ENCODE measurements at places on chromosomes 1 and 21.

- no peak for DNase-seq
These were observed 5.9 kb downstream of the IL22RA1 start for GRCh38 chr1:24136956-24137539.

GRCh38 chr1:221868593-221869303 lies 126.9 kb upstream of the DUSP10 start:
- no peak for DNase-seq

GRCh38 chr1:41518471-41518870 lies 34.0 kb upstream of the EDN2 start:
- no peak for DNase-seq

- no peak for DNase-seq
These were observed 256.3 kb upstream of the DUSP10 start for GRCh38 chr1:221998186-221998612.

DNA sequence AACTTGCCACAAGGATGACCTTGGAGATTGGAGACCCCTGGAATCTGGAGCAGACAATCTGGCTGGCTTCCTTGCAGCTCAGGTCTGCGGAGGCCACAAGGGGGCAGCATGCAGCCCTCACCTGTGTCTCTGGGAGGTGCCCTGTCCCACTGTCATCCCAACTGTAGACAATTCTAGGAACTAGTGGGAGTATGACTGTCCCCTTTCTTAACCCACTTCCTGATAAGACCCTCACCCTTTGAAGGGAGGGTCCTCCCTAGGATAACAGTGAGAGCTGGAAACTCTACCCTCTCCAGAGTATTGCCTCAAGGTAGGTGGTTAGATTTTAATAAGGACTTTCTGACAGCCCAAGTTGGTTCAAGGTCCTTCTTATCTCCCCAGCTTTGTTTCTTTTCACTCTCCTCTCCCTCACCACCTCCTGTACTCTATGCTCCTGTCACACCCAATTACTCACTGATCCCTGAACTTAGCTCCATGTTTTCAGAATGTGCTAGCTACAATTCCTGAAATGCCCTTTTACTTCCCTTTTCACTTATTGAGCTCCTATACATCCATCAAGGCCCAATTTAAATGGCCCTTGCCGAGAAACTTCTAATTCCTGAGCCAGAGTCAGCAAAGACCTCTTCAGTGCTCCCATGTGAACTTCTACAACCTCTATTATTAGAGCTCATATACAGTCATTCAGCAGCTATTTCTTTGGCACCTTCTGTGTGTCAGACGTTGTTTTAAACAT lies 9.2 kb upstream of the KCNQ4 start:
- peak; percentile 24 for DNase-seq

DNA sequence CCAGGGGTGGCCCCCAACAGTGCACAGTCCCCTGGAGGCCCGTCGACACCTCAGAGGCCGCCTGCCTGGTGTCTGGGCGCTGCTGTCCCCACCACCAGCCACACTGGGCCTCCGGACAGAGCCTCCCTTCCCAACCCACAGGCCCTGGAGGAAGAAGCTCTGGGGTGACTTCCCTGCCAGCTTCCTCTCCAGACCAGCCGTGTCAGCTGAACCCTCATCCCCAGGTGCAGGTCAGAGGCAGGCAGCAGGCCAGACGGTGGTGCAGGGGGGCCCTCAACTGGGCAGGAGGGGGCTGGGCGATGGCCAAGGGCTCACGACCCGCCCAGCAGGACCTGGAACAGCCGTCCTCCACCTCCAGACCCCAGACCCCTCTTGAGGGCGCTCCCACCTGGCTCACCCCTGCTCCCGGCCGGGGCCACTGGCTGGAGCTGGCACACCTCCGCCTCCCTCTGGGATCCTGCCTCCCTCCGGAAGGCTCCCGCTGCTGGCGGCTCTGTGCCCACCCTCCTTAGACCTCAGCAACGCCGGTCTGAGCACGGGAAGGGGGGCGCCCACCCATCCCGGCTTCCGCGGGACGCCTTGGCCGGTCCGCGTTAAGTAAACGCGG lies 520 bp downstream of the TNFRSF18 start:
- DNase-seq: no peak

GRCh38 chr1:192869308-192869940 lies 60.6 kb downstream of the RGS2 start:
- no peak for DNase-seq

DNA sequence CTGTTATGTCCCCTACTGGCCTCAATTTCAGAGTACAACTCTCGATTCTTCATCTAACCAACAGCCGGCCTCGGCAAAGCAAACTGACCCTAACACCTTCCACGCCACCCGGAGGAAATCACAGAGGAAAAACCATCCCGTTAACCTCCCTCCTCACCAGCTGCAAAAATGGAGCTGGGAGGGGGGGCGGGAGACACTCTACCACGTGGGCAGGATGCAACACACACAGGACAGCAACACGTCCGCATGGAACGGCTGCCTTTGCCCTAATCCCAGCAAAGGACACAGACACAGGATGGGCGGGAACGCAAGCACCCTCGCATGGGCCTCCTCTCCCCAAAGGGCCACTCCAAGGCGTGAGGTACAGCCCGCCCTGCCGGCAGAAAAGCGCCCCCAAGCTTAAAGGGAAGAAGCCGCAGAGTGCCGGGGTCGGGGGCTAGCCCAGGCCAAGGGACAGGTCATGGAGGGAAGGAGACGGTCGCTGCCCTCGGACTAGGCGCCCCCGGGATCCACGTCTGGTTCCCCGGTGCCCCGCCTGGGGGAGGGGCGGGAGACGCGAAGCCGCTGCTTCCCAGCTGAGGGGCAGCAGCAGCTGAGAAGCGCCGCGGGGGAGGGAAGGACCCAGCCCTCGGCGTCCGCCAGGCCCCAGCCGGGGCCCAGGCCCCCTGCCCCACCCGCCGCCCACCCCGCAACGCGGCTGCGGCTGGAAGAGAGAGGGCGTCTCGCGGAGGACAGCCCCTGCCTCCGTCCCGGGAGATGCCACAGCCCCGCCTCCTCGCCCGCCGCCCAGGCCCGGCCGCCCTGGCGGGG lies 590 bp downstream of the FOXJ3 start:
- peak; percentile 69 for DNase-seq

DNA sequence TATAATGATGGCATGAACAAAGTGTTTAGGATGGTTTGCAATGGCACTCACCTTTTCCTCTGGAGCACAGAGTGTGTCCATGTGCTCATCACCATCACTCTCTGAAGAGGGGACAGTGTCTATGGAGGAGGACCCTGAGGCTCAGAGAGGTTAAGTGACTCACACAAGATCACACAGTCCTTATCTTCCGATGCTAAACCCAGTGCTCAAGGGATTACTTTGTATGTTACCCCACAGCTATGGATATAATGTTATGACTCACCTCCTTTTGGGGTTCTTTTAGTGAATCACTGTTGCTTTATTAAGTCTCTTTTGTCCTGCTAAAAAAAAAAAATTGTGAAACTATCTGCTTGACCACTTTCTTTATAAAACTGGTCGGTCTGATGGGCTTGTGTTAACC lies 67.6 kb downstream of the TENT5C start:
- DNase-seq: no peak

DNA sequence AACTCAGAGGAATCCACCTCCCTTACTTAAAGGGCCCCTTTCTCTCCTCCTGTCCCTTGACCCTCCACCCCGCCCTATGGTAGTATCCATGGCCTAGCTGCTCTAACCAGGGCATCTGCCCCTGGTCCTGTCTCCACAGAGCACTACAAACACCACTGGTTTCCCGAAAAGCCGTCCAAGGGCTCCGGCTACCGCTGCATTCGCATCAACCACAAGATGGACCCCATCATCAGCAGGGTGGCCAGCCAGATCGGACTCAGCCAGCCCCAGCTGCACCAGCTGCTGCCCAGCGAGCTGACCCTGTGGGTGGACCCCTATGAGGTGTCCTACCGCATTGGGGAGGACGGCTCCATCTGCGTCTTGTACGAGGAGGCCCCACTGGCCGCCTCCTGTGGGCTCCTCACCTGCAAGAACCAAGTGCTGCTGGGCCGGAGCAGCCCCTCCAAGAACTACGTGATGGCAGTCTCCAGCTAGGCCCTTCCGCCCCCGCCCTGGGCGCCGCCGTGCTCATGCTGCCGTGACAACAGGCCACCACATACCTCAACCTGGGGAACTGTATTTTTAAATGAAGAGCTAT lies 1.7 kb downstream of the BTG2 start:
- DNase-seq: no peak

- DNase-seq: no peak
These were observed 105.9 kb downstream of the ETS2 start for GRCh38 chr21:38911484-38912101.

DNA sequence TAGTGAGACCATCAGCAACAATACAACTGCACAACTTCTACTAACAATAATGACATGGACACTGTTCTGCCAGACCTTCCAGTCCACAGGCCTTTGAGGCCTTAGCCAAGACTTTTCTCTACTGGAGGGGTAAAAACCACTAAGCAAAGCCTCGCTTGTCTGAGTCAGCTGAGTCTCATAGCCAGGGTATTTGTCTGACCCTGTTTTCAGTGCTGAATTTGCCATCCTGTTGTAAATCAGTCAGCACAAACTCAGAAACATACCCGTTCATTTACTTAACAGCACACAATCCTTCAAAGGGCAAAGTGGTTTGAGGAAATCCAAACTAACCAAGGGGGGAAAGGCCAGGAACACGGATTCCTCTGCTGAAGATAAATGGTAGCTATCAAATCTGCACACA lies 537.8 kb downstream of the SMYD3 start:
- DNase-seq: no peak

DNA sequence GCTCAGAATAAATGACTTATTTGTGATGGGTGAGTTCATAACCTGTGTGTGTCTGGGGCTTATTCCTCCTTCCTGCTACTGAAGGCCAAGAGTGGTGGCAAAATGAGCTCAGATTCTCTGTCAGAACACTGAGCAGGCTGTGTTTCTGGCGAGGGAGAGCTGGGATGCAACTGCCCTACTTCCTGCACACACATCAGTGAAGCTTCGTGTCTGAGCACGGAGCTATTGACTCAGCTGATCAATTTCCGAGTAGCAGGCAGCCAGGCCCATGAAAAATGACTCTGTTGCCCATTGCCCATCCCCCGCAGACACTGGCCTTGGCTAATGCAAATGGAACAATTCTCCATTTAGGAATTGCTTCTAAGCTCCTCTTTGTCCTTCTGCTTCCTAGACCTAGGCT lies 27.7 kb downstream of the TNR start:
- DNase-seq: no peak

- DNase-seq: no peak
These were observed 4.1 kb upstream of the FAM110D start for GRCh38 chr1:26154750-26155149.

- no peak for DNase-seq
These were observed 8.3 kb downstream of the SHISAL2A start for GRCh38 chr1:52641307-52641706.

GRCh38 chr1:221809091-221810029 lies 67.5 kb upstream of the DUSP10 start:
- no peak for DNase-seq

- DNase-seq: no peak
These were observed at the start of gene SHISAL2A for GRCh38 chr1:52632732-52633290. Gene SHISAL2A (plus strand): TSS chr1:52633168. CDS start chr1:52633494, 326 bp downstream.

- DNase-seq: peak; percentile 68
These were observed 101.4 kb upstream of the VAMP3 start for GRCh38 chr1:7669559-7670311.

GRCh38 chr21:33189237-33189636 lies 40.5 kb upstream of the IFNAR2 start:
- no peak for DNase-seq

GRCh38 chr1:213457733-213458132 lies 406.7 kb downstream of the RPS6KC1 start:
- no peak for DNase-seq

- DNase-seq: no peak
These were observed 82.2 kb downstream of the FBXO2 start for GRCh38 chr1:11571906-11572616.

- no peak for DNase-seq
These were observed 160.2 kb downstream of the ADSS2 start for GRCh38 chr1:244291236-244292201.

- DNase-seq: no peak
These were observed 91.1 kb upstream of the NR5A2 start for GRCh38 chr1:199936441-199936840.

GRCh38 chr1:233379869-233380438 lies 52.4 kb downstream of the MAP3K21 start:
- DNase-seq: no peak

GRCh38 chr1:217322834-217323233 lies 308.1 kb downstream of the GPATCH2 start:
- no peak for DNase-seq

DNA sequence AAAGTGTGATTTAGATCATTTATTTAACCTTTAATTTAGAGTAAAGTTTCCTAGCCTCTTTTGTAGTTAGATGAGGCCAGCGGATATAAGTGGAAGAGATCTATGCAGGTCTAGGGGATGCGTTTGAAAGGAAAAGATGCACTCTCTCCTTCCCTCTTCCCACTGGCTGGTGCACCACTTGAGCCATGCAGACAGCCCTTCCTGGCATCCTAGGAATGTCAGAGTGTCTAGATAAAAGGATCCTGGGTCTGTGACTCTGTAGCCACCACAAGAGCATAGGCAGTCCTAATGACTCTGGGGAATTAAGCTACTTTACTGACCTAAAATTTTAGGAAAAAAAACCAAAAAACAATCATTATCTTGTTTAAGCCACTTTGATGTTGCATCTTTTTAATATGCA lies 16.0 kb upstream of the STUM start:
- no peak for DNase-seq

DNA sequence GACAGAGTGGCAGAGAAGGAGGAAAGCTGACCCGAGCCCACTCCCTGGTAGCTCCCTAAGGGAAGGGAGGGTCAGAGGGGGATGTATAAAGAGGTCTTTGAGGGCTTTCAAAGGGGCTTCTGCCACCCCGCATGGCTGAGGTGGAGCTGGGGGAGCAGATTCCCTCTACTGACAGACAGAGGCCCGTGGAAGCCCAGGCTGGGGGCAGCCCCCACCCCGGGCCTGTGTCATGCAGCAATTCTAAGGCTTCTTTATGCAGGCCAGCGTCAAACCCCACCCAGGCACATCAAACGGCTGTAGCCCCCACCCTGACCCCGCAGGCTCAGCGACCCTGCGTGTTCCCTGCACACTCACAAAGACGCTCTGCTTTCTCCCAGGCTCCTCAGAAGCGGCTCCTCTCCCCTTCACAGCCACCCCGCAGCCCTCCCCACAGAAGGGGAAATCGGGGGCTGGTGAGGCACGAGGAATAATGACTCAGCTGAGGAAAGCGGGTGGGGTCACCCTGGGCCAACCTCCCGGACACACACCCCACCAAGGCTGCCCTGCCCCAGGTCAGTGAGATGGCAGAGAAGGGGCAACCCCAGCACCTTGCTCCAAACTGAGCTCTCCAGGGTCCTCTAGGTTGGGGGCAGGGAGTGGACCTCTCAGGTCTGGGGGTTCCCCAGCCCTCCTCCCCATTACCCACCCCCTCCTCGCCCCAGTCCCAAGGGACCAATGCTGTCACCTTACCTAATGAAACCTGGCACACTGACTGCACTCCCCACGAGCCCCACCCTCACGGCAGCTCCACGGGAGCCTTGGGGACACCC lies 10.8 kb downstream of the SLC45A3 start:
- no peak for DNase-seq

GRCh38 chr1:33738536-33738935 lies 125.3 kb upstream of the HMGB4 start:
- no peak for DNase-seq

DNA sequence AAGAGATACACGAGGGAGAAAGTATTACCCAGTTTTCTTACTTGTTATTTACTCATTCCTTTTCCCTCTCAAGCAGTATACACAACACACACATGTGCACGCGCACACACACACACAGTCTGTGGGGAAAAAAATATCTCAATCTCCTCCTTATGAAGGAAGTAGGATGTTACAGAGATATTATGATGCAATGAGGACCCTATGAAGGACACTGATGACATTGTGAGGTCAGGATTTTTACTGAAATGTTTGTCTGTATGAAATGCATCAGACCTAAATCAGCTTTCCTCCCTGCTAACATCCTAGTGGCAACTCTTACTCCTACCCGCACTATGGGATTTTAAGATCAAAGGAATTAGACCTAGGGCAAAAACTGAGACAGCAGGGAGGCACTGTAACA lies at the start of gene WDR64:
Gene WDR64 (plus strand): TSS at position 270 of the 400 bp plus-strand sequence. CDS start 204 bp downstream, outside the sequence.
- no peak for DNase-seq

Data from cerebellum (tissue), 4 donors.